SW 1271 (cell line): ENCODE measurements at places on chromosomes 1 and 21.
A peak's percentile ranks its signal among the peaks of the same experiment; 100 is the strongest.

DNA sequence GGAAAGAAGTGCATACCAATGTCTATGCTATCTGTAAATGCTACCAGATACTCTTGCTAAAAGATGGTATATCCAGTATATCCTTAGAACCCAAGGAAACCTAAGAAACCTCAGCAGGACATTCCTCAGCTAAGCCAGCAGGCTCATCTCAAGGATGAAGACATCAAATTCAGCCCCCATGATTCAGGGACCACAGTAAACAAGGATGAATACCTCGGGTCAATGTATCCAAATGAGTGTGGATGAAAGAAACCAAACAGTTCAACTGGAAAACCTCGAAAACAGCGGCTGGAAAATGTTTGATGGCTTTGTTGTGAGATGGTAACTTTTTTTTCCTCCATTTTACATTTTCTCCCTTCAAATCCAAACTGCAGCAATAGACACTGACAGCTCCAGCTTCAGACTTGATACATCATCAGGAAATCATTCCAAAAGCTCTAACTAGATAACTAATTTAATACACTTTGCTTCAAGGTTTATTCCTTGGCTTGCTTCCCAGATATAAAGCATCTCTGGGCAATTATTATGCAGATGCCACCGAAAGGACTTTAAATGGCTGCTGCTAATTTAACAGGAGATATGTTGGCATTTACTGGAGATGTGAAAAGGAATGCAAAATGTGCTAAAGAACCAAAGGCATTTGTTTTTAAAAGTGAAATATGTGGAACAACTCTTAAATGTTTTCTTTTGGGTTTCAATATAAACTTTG, 73.6 kb downstream of the SMYD2 start:
- no peak for DNase-seq

DNA sequence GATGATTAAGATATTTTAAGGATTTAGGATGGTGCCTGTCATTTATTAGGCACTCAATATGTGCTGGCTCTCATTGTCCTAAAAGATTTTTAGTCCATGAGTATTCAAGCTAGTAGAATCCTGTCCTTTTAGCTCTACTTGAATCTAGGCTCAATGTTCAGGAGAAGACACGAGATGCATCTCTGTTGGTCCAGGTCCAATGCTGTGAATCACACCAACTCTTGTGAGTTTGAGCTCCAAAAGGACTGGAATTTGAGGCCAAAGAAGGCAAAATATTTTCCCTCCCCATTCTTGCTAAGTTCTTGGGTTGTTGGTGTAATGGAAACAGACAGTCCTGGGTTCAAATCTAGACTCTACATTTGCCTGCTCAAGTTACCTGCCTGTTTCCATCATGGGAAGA, 1.4 kb upstream of the PODN start:
- DNase-seq, result no peak

DNA sequence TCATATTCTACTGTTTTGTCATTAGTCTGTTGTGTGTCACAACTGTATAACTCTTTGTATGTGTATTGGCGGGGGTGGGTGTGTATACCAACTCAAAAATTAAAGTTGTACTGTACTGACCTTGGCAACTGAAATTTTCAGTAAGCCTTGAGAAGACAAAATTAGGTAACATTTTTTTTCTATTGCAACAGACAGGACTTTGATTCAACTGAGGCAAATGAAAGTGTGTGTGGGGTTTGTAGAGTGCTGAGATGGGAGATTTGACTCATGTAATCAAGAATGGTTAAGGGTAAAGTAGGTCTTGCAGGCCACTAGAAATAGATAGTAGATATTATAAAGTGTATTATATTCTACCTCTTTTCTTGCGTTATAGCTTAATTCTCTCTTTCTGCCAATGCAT, 14.6 kb upstream of the B3GALT2 start:
- DNase-seq, result no peak

DNA sequence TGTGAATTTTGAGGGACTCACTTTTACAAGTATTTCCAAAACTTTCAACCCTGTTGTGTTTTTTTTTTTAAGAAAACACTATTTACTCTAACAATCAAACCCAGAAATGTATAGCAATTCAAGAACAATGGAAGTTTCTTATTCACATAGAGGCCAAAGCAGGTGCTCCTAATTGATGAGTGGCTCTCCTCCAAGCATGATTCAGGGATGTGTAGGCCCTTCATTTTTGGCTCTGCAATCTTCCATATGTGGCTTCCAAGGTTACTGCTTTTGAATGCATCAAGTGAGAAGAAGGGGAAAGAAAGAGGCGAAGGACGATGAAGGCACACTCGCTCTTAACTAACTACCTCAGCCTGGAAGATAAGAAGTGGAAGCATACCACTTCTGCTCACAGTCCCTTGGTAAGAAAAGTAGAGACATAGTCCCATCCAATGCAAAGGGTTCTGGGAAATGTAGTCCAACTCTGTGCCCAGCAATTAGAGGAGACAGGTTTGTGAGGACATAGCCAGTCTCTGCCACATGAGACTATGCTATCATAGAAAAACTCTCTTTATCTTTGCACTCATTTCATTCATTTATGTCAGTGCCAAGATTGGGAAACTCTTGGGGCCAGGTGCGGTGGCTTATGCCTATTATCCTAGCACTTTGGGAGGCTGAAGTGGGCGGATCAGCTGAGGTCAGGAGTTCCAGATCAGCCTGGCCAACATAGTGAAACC, 46.0 kb downstream of the OPTC start:
- no peak for DNase-seq

GRCh38 chr1:151166505-151166956, 587 bp downstream of the SCNM1 start:
- DNase-seq, result no peak

- no peak for DNase-seq
Observed at GRCh38 chr1:8682573-8682972, 134.9 kb downstream of the RERE start.

DNA sequence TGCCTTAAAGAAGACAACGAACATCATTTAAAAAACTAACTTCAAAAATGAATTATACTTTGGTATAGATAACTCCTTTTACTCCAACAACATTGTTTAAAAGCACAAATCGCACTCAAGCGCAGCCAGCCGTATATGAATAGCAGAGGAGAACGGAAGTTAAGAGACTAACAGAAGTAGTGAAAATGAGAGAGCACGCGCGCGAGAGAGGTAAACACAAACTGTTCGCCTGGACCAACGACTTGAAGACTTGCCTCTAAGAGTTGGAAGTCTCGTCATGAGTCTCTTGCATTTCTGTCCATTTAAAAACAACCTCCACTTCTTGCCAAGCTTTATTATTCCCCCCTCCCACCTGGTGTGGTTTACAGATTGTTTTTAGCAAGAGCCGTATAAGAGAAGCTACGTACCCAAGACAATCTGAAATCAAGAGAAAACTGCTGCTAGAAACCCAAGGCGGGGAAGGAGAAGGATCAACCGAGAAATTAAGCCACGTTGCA, 479 bp downstream of the SELENOF start:
- DNase-seq, result peak; percentile 23

DNA sequence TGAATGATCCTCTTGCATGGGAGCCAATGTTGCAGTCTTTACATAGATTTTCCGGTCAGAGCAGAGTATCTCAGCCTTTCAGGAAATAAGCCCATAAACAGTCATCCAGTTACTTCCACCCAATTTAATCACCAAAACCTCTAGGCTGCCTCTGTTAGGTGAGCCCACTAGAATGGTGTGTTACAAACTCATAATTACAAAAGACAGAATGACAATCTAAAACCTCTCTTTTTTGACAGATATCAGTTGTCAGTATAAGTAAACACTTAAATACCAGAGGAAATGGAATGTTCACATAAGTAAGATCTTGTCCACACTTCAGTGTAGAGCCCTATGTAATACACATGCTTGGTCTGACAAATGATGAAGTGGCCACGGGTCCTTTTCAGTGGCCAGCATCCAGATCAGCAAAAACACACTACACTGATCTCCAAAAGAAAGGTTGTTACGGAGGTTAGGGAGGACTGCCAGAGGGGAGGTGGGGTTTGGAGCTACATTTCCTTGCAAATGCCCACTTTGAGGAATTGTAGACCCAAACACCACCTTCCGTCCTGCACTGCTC, 71.3 kb upstream of the FBXO28 start:
- DNase-seq, result no peak

DNA sequence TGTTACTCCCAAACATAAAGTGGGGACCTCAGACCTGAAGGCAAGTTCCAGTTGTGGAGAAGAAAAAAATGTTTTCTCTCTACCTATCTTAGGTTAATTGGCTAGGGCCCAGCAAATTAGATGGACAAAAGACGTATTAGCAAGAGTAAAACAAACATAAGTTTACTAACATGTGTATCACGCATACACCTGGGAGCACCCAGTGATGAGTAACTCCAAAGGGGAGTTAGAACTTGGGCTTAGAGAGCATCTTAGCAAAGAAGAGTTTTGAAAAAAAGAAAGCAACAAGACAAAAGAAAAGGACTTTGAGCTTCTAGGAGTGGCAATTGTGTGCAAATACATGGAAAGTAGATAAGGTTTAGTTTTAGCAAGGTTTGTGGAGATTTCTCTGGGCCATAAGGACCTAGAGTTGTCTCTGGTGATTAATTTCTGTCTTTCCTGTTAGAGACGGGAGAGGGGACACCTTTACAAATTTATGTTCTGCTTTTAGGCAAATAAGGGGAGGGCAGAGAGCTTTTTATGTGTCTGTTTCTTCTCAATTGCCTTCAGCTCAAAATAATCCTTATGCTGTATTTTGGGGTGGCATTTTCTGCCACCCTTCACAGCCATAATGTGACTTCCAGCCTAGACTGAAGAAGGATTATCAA, 76.7 kb upstream of the PTGFRN start:
- no peak for DNase-seq

DNA sequence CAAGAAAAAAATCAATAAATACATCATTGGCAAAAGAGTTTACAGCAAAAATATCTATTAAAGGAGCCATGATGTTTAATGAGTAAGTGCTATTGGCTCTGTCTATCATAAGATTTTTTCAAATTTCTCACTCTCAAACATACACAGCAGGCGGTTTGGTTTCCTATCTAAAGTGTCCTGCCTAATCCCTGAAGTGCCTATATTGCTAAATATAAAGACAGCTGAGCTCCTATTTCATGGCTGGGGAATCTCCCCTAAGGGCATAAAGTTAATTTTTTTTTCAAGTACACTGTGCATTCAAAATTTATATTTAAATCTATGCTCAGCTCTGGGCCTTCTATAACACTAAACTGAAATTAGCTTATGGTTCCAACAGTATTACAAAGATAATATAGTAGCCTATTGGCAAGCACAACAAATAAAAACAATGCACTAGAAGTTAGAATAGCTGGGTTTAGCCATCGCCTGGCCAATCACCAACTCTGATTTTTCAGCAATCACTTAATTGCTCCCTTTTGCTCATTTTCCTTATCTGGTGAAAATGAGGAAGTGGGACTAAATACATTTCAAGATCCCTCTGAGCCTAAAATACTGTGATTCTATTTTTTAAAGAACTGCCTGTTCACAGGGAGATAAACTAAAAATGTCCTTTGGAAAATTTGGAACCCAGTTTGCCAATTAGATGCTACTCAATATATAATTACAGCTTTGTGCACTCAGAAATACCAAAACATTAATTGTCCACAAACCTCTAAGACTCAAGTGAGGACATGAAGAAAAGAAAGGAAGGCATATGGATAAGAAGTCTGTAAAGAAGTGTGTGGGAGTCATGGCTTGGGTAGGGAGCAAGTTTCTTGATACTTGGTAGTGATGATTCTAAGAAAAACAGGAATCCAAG, 62.5 kb downstream of the WDR64 start:
- no peak for DNase-seq

DNA sequence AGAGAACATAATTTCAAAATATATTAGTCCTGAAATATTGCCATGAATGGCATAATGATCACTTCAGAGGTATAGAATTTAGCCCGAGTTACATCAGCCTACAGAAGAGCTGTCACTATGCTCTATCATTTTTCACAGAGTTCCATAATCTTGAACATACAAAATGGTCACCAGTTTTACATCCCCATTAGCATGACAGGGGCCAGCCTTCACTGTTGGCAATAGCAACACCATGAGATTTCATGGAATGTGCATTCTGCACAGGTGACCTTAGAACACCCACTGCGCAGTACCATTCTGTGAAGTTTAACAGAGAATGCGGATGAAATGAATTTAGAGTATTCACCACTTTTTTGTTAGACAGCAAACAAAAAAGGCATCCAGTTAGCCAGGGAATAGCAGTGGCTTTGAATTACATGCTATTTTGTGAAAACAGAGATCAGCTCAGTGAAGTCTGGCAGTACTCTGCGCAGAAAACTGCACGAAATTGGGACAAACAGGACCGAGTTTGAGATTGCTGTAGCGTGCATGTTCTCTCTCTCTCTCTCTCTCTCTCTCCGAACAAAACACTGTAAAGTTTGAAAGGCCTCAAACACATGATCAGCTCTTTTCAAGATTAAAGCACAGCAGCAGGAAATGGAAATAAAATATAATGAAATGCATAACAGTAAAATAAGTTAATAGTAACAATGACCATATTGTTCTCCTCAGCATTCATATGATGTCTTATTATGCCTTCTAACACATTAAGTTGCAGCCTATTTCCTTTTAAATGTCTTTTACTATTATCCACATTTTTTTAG, 349.3 kb downstream of the USH2A start:
- no peak for DNase-seq

DNA sequence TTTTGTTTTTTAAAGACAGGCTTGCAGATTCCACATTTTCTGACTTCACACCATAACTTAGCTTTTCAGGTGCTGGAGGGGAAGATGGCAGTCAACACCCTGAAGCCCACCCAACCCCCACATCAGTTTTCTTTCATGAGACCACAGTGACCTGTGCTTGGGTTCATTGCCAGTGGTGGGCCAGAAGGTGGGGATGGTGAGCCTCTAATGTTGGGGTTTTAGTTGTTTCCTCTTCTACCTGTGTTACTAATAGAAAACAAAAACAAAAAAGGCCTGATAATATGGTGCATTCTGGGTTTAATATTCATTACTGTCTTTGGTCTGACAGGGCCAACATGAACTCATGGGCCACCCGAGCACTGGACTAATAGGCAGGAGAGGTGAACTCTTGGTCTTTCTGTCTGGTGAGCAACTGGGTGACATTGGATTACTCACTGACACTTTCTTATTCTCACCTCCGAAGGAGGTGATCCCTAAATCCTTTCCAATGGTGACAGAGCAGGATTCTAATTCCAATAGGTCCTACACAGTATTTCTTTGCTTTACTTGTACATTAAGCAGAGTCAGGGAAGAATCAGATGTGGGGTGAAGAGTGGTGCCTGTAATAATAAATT, 132.8 kb downstream of the CLIC6 start:
- peak; percentile 24 for DNase-seq

GRCh38 chr1:103477101-103477500, 48.4 kb upstream of the RNPC3 start:
- DNase-seq, result no peak

- DNase-seq, result peak; percentile 41
Observed at GRCh38 chr1:198776602-198777029, 137.8 kb downstream of the PTPRC start.

- no peak for DNase-seq
Observed at GRCh38 chr1:33281554-33282303, 25.4 kb downstream of the ZNF362 start.

GRCh38 chr1:19769211-19769932, 30.3 kb downstream of the TMCO4 start:
- DNase-seq, result no peak

- no peak for DNase-seq
Observed at GRCh38 chr1:28773105-28773504, 36.4 kb downstream of the YTHDF2 start.
